ENCODE measurements at places on chromosomes 12 and 14. TPM values are rescaled to one million over a fixed set of nuclear protein-coding genes. Genes with fewer than 3 reads are reported as not detected.

DNA sequence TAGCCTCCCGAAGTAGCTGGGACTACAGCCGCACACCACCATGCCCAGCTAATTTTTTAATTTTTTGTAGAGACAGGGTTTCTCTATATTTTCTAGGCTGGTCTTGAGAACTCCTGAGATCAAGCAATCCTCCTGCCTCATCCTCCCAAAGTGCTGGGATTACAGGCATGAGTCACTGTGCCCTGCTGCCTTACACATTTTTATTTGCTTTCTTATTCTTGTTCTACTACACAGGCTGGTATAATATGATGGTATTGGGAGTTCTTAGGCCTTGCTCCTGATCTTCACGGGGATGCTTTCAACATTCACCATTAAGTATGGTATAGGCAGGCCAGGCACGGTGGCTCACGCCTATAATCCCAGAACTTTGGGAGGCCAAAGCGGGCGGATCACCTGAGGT is 21.2 kb downstream of the DGLUCY start:
- peaks cover 59% of the 10 kb centered on the region for H3K36me3 ChIP-seq
- H3K4me3 ChIP-seq: no peak overlapping the region
- peaks cover 24% of the 10 kb centered on the region for H3K4me1 ChIP-seq
- H3K27ac ChIP-seq: no peak overlapping the region

- no peak for DNase-seq
- no peak overlapping the region for H3K4me3 ChIP-seq
- H3K36me3 ChIP-seq: no peaks in the 10 kb centered on the region
- no peaks in the 10 kb centered on the region for H3K27me3 ChIP-seq
Measured at GRCh38 chr12:105906561-105906960, 232.2 kb downstream of the NUAK1 start.

DNA sequence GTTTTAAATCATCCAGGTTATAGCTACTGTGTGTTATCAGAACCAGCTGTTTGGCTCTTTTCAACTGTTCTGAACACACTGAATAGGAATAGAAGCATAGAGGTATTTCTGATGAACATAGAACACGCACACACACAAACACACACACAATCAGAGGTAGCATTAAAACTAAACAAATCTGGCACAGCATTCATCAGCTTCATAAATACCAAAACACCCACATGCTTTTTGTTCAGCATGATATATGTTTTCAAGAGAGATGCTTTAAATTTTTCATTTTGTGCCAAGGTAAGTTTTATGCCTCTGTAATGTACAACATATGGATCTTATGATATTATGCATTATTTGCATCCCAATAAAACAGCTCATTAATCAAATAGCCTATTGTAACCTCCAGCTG is 208.6 kb downstream of the GALC start:
- no peak overlapping the region for H3K27ac ChIP-seq
- no peak overlapping the region for H3K4me3 ChIP-seq
- no peaks in the 10 kb centered on the region for H3K27me3 ChIP-seq
- no peaks in the 10 kb centered on the region for H3K36me3 ChIP-seq
- DNase-seq: no peak

DNA sequence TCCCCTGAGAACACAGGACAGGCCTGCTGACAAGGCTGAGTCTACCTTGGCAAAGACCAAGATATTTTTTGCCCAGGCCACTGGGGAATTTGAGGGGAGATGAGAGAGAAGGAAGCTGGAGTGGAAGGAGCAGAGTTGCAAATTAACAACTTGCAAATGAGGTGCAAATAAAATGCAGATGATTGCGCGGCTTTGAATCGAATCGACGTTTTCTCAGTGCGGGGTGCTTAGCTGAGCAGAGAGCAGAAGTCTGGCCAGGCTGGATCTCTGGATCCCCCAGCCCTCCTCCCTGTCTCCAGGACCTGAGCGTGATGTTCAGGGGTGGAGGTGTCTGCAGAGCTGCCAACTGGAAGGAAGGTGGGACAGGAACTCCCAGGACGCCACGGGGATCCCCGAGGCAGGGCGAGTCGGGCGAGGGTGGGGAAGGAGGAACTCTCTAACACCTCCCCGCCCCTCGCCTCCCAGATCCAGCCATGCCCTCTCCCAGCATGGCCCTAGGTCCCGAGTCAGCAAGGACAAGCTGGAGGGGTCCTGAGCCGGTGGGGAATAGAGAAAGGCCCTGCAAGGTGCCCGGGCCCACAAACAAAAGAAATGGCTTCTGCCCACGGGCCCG is 527 bp upstream of the CARMIL3 start:
- peak overlapping the region; percentile 74 for H3K4me3 ChIP-seq
- peak; percentile 40 for DNase-seq
- peak overlapping the region; percentile 32 for H3K27ac ChIP-seq
- peaks cover 16% of the 10 kb centered on the region for H3K4me1 ChIP-seq
- peaks cover 33% of the 10 kb centered on the region for H3K27me3 ChIP-seq

DNA sequence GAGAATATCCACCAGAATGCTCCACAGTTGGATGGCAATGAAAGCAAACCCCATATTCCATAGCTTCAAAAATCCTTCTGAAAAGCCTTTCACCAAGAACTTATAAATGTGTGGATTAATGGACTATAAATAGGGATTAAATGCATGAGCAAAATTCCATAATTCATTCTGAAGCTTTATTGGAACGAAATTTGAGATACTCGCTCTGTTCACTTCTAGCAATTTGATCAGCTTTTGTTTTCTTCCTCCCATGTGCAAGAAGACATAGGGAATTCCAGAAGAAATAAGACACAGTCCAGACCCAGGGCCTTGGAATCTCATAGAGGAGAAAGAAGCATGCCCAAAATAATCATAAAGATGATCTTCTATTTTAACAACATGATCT is 285.9 kb upstream of the TMPO start:
- H3K27ac ChIP-seq: no peak overlapping the region
- no peaks in the 10 kb centered on the region for H3K4me1 ChIP-seq
- DNase-seq: no peak
- no peaks in the 10 kb centered on the region for H3K36me3 ChIP-seq
- no peak overlapping the region for H3K4me3 ChIP-seq

GRCh38 chr12:55843431-55843830 is 695 bp upstream of the MMP19 start:
- no peak for DNase-seq
- no peak overlapping the region for H3K27ac ChIP-seq
- no peaks in the 10 kb centered on the region for H3K27me3 ChIP-seq
- H3K4me3 ChIP-seq: no peak overlapping the region
- no peaks in the 10 kb centered on the region for H3K36me3 ChIP-seq

DNA sequence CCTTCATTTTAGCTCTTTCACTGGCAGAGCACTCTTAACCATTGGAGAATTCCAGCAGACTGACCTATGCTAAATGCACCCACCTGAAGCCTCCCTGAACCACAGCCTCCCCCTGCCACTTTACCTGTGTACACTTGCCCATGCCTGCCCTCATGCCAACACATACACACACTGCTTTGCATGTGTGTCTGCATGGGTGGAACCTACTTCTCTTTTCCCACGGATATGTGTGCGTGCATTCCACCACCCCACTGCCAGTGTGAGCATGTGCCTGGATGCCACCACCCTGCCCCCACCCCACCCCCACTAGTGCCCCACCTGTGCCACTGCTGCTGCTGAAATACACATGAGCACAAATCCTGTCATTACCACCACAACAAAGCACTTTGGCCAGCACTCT is 49.5 kb upstream of the EEA1 start:
- peaks cover under 1% of the 10 kb centered on the region for H3K4me1 ChIP-seq
- H3K36me3 ChIP-seq: peaks cover 16% of the 10 kb centered on the region
- DNase-seq: no peak

DNA sequence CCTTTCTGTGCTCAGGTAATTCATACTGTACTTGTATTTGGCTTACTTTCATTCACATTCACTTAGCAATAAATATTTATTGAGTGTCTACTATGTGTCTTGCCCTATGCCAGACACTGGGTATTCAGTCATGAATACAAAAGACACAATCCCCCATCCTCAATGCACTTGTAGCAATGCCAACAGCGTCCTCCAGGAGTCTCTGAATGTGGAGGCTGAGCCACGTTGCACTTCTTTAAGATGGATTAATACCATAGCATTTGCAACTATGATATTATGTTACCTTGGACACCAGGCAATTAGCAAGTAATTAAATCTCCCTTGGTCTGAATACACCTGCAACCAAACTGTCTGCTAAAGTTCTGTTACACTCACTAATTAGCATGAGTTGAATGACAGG is 58.8 kb downstream of the OTX2 start:
- no peaks in the 10 kb centered on the region for H3K36me3 ChIP-seq
- no peak overlapping the region for H3K4me3 ChIP-seq
- peaks cover 13% of the 10 kb centered on the region for H3K27me3 ChIP-seq
- no peak overlapping the region for H3K27ac ChIP-seq
- no peak for DNase-seq

GNG2 gene
- 257 TPM for total RNA-seq

DNA sequence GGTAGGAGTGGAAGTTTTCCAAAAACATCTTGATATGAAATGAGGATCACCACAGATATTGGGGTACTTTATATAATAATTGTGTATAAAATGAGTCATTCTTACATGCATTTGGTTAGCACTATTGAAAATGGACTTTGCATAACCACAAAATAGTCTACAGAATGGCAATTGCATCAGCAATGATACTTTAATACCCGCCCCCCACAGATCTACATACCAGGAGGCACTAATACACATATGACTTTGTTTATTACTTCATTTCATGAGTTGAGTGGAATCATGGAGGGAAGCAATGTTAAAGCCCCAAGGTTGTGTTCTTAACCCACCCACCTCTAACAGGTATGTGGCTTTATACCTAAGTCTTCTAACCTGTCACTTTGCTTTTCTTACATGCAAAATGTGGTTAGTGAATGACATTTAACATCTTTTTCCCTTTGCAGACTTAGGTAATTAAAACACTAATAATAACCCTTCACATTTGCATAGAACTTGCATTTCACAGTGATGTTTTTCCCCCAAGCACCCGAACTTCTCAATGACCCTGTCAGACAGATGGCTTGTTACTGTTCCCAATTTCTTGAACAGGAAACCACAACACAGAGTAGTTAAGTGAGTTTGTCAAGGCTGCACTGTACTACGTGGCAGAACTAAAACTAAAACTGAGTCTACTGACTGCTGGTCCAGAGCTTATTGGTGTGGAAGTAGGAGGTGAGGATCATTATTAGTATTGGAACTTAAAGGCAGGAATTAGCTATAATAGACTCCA is 101.9 kb downstream of the NPAS3 start:
- H3K4me1 ChIP-seq: no peaks in the 10 kb centered on the region
- DNase-seq: no peak
- H3K27ac ChIP-seq: no peak overlapping the region
- no peaks in the 10 kb centered on the region for H3K27me3 ChIP-seq

SOAT2 gene
- total RNA-seq: 1.1 TPM

PLCZ1 gene
- total RNA-seq: not detected

DNA sequence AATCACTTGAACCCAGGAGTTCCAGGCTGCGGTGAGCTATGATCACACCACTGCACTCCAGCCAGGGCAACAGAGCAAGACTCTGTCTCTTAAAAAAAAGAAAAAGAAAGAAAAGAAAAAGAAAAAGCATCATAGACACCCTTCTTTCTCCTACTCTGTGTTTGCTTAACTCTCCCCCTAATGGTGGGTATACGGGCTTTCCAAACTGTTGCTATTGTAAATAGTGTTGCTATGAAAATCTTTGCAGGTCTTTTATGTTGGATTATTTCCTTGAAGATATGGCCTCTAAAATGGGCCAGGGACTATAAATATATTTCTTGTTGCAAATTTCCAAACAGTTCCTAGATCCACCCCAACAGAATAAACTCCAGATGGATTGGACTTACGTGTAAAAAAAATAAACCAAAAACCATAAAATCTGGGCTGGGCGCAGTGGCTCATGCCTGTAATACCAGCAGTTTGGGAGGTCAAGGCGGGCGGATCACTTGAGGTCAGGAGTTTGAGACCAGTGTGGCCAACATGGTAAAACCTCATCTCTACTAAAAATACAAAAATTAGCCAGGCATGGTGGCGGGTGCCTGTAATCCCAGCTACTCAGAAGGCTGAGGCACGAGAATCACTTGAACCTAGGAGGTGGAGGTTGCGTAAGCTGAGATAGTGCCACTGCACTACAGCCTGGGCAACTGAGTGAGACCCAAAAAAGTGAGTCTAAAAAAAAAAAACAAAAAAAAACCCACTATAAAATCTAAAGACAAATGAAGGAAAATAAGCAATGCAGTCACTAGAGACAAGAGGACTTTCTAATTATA is 25.9 kb downstream of the NFKBIA start:
- H3K4me3 ChIP-seq: no peak overlapping the region
- no peaks in the 10 kb centered on the region for H3K4me1 ChIP-seq
- H3K27ac ChIP-seq: no peak overlapping the region
- H3K27me3 ChIP-seq: no peaks in the 10 kb centered on the region
- no peak for DNase-seq

- no peak overlapping the region for H3K27ac ChIP-seq
- DNase-seq: no peak
- H3K36me3 ChIP-seq: no peaks in the 10 kb centered on the region
- no peaks in the 10 kb centered on the region for H3K4me1 ChIP-seq
- H3K27me3 ChIP-seq: no peaks in the 10 kb centered on the region
Measured at GRCh38 chr12:80064269-80064668, 35.1 kb upstream of the OTOGL start.

GRCh38 chr14:101497684-101498525 is 63.4 kb upstream of the DIO3 start:
- no peaks in the 10 kb centered on the region for H3K4me1 ChIP-seq
- no peak overlapping the region for H3K27ac ChIP-seq
- no peak for DNase-seq
- H3K4me3 ChIP-seq: no peak overlapping the region

GRCh38 chr12:104351057-104351983 is 47.8 kb downstream of the EID3 start:
- no peaks in the 10 kb centered on the region for H3K4me1 ChIP-seq
- peak; percentile 11 for DNase-seq
- H3K36me3 ChIP-seq: peaks cover 21% of the 10 kb centered on the region
- H3K27me3 ChIP-seq: no peaks in the 10 kb centered on the region
- no peak overlapping the region for H3K4me3 ChIP-seq
- H3K27ac ChIP-seq: no peak overlapping the region

MGAT4C gene
- total RNA-seq: not detected

GRCh38 chr12:118472940-118473339 is 96.6 kb downstream of the SUDS3 start:
- no peaks in the 10 kb centered on the region for H3K36me3 ChIP-seq
- no peak overlapping the region for H3K27ac ChIP-seq
- H3K27me3 ChIP-seq: no peaks in the 10 kb centered on the region

CLEC7A gene
- total RNA-seq: 0.26 TPM

DNA sequence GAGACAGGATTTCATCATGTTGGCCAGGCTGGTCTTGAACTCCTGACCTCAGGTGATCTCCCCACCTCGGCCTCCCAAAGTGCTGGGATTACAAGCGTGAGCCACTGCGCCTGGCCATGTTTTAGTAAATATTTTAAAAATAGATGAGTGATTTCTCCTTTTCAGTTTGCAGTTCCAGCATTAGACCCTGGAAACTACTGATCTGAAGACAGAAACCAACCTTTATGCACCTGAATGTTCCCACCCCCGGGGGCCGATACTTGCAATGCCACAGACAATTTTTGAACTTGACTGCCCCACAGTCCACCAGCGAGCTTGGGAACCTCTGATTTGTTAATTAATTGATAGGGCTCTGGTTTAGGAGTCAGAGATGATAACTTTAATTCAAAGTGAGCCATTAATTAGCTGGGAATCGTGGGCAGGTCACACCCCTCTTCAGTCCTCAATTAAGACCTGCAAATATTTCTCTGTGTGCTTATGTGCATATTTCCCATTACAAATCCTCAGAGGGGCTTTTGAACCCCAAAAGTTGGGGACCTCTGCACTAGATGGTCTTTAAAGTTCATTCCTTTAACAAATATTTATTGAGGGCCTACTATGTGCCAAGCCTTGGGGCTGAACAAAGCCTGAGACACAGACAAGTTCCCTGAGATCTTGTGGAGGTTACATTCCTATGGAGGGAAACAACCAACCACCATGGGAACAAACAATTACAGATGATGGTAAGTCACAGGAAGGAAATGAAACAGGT is 4.1 kb upstream of the TMEM120B start:
- no peak overlapping the region for H3K27ac ChIP-seq
- no peaks in the 10 kb centered on the region for H3K27me3 ChIP-seq
- peaks cover 14% of the 10 kb centered on the region for H3K4me1 ChIP-seq
- H3K36me3 ChIP-seq: peaks cover 2% of the 10 kb centered on the region

Measured in activated CD8-positive, alpha-beta memory T cell treated with anti-CD3 and anti-CD28 coated beads, Interleukin-2, amount 10 ng/mL, durations not matched to agents 7 days and 5 days (primary cell).